ENCODE measurements at places on chromosomes 4 and X.

DNA sequence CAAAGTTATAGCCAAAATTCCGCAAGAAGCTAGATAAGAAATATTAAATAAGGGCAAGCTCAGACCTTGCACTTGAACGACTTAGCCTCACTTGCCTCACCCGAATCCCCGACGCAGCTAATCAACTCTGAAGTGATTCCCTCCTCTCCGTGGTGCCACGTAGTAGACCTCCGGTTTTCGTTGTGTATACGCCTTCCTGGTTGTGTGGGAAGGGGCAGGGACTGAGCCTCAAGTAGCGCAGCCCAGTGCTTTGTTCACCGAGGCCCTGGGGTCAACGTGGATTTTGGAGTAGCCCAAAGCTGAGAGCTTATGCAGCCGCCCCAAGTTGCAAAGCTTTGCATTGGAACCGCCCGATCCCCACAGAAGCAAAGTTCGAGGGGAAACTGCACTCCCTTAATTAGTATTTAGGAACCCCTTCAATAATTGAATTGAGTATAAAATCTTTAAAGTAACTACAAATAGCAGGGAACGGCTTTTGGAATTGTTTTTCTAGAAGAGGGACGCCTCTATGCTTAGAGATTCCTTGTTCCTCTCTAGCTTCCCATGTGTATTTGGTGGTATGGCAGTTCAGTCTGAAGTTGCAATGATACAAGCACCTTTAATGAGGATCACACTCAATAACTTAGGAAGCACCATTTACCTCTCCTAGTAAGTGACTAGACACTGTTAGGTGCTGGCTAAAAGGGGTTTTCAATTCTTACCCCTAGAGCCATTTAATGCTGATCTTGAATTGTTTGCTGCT lies 55.7 kb downstream of the LINC00632 start:
- DNase-seq = no peak

DNA sequence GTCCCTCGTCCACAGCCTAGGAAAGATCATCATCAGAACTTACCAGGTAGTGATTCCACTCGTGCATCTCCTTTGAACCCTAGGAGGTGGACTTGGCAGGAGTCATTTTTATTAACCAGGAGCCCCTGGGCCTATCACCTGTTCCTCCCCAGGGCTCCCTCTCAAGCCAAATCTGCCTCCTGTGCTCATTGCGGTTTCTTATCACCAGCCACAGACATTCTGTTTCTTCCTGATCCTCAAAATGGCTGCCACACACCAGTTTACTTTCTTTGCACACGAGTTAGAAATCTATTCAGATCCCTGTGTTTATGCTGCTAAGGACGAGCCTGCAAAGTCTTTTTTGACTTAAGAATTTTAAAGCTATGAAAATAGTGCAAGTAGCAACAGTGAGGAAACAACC lies 354.5 kb upstream of the BOD1L1 start:
- DNase-seq = no peak

- no peak for DNase-seq
Measured at GRCh38 chr4:158895797-158896576, 127.2 kb downstream of the FNIP2 start.

DNA sequence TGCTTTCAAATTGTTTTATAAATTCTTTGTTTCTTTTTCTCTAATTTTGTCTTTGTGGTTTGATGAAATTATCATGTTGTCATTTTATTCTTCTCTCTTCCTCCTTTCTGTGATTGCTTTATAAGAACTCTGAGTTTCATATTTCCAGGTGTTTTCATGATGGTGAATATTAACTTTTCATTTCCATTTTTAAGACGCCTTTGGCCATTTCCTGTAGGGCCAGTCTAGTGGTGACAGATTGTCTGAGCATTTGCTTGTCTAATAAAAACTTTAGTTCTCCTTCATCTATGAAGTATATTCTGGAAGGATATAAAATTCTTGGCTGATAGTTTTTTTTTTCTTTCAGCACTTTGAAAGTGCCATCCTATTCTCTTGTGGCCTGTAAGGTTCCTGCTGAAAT lies 128.1 kb downstream of the FAM13A start:
- no peak for DNase-seq

- DNase-seq = no peak
Measured at GRCh38 chrX:38256019-38256418, 35.3 kb upstream of the SRPX start.

GRCh38 chr4:71635139-71635748 lies 148.6 kb downstream of the GC start:
- no peak for DNase-seq

- no peak for DNase-seq
Measured at GRCh38 chr4:165926307-165926706, 53.3 kb downstream of the TLL1 start.

- DNase-seq = no peak
Measured at GRCh38 chr4:181952478-181952877, 290.7 kb upstream of the TENM3 start.

DNA sequence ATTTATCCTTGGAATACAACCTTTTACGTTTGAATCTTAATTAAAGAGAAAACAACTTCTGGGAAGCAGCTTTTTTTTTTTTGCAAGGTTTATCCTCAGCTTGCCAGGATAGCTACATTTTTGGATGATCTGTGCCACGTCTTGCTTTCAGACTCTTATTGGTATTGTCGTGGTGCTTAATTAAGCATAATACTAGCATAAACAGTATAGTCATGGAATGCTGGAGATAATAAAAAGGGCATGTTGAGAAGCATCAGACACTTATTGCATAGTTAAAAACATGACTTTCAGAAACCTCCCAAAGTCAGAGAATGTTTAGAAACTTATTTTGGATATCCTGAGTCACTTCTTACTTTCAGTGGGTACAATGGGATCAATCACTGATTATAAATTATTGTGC lies 77.0 kb downstream of the PALLD start:
- DNase-seq = no peak

DNA sequence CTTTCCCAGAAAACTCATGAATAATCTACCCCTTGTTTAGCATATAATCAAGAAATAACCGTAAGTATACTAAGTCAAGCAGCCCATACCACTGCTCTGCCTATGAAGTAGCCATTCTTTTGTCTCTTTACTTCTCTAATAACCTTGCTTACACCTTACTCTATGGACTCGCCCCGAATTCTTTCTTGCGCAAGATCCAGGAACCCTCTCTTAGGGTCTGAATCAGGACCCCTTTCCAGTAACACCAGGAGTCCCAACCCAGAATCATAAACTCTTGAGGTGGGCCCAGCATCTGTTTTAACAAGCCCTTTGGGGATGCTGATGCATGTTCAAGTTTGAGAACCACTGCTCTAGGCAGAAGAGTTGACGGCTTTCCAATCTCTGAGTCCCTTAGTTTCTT lies 119.6 kb downstream of the BEND2 start:
- no peak for DNase-seq

DNA sequence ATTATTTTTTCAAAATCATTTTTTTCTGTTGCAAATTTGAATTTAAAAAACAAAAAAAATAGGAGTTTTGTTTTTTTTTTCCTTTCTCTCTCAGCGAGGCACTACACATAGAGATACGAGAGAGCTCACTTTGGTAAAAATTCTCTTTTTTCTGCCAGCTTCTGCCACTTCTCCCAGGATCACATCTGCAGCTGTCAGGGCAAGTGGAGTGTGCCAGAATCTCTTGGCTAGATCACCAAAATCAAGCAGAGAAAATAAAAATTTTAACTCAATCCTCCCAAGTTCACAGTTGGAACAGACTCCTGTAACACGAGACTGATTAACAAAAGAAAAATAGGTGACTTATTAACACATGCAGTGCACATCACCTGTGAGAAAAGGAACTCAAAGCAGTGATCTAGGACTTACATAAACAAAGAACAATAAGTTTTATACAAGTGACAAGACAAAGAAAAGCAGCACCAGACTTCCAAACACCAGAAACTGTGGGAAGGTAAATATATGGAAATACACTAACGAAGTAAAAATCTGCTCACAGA lies 213.2 kb upstream of the ZFP42 start:
- no peak for DNase-seq

GRCh38 chr4:6779667-6780565 lies 2.6 kb upstream of the KIAA0232 start:
- DNase-seq = no peak

- DNase-seq = no peak
Measured at GRCh38 chr4:2044119-2044485, 15.0 kb upstream of the NAT8L start.

DNA sequence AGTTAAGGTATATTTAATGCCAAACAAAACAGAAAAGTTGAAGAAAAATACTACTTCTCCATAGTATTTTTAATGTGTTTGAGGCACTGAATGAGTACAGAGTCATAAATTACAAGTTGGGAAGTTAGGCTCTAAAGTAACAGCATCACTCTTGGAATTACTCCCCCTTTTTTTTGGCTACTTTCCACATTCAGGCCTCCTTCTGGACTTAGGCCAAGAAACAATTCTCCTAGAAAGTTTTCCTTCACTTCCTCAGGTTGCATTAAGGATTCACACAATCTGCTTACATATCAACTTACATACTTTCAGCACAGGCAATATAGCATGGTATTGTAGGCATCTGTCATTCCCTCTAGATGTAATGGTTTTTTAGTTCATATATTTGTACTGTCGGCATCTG lies 52.1 kb downstream of the TMEM165 start:
- no peak for DNase-seq

DNA sequence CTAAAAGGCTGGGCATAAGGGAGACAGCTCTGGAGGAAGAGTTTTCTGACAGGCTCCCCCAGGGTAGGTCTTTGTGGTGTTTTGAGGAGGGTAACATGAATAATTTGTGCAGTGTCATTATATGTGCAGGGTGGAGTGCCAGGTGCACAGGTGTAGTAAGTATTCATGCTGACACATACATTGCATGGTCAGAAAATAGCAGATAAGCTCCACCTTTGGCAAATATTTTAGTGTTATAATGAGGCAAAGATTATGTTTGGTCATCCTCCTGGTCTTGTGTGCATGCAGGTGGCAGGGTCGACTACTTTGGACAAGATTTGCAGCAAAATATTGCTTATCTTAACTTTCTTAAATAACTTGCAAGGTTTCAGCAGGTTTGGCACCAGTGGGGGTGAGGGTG lies 910.4 kb upstream of the PCDH10 start:
- peak; percentile 76 for DNase-seq

GRCh38 chr4:17811078-17811603 lies 362 bp downstream of the NCAPG start:
- no peak for DNase-seq

- DNase-seq = no peak
Measured at GRCh38 chrX:45794323-45794994, 593.8 kb upstream of the DIPK2B start.

DNA sequence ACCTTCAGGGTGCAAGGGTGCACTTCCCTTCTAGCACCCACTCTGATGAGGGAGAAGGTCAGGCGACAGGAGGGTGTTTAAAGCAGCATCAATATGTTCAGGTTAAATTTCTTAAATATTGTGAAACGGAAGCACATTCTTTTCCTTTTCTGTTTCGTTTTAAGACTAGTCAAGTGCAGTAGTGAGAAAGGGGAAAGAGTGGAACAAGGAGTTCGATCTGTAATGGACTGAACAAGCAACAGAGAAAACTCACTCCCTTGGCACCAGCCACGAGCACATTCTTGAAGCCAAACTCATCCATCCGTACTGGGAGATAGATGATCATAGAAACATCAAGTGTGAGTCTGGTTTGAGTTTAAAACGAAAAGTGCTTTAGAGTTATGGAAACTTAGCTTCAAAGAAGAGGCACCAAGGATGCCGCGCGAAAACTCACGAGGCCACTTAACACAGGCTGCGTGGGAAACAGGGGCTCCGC lies 815 bp downstream of the FAM53A start:
- DNase-seq = no peak

GRCh38 chr4:178306565-178306964 lies 864.3 kb upstream of the AGA start:
- no peak for DNase-seq

DNA sequence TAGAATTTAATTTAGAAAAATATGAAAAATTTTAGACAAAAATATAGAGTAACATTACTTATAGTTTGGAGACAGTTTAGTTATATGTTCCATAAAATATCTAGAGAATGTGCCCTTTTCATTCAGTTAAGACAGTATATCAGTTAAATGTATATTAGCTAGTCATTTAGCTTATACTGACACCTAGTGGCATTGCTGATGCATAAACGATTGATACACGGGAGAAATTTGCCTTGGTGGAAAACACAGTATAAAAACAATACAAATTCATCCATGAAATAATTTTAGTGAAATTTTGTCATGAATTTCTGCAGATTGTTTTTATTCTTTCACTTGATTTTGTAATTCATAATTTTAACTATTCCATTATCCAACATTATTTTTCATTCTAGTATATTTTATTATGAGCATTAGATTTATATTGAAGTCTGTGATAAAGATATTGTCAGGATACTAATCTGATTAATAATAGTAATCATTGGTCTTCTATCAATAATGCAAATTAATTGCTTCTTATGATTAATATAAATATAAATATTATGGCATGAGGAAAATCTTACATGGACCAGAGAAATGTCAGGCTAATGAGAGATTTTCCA lies 219.0 kb downstream of the TLL1 start:
- DNase-seq = peak; percentile 22

DNA sequence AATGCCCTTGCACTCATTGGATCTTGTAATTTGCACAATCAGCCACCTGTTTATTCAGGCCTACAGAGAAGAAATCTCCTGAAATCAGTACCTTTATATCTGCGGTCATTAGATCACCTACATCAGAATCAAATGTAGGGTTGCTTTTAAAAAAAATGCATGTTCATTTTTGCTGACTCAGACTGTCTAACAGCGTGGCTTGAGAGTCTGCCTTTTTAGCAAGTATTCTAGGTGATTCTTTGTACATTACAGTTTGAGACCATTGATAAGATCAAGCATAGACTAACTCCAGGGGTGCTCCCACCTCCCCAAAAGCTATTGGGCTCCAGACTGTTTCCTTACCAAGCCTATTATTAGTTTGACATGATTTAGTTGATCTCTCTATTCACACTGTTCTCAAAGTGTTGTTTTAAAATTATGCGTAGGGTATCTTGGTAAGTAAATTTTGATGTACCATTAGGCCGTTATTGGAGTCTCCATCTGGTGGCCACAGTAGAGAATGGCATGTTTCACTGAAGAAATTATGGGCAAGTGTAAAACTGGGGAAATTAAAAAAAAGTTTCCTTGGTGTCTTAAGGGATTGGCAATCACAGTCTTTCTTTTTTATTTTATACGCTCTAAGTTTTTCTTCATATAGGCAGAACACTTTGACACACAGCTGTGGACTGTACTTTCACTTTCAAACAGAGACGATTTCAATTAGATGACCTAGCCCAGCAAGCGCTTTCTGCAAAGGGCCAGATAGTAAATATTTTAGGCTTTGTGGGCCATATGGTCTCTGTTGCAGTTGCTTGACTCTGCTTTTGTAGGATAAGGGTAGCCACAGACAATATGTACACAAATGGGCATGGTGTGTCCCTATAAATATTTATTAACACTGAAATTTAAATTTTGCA lies 33.7 kb upstream of the MSL3 start:
- DNase-seq = peak; percentile 11

- DNase-seq = no peak
Measured at GRCh38 chr4:85029453-85029852, 63.0 kb upstream of the WDFY3 start.

DNA sequence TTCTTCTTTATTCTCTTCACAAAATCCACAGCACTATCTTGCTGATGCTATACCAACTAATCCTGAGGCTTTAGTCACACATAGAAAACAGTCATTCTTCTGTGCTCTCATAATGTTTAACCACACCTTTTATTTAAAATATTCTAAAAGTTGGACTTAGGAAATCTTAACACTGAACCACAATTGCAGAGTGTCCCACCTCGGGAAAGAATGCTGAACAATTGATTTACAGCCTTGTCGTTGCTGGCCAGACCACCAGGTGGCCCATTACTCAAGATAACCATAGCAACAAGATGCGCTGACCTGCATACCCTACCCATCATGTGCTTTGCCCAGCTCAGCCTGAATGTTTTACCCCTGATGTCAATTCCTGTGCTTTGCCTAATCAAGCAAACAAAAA lies 100.8 kb downstream of the ARSJ start:
- no peak for DNase-seq

All from RPMI8226 (cell line).